ENCODE measurements at places on chromosomes 4 and X. TPM values are rescaled to one million over a fixed set of nuclear protein-coding genes. Genes with fewer than 3 reads are reported as not detected.
A peak's percentile ranks its signal among the peaks of the same experiment; 100 is the strongest.

- no peak for DNase-seq
Measured at GRCh38 chrX:109874548-109874947, 128.4 kb upstream of the TMEM164 start.

- DNase-seq = no peak
Measured at GRCh38 chr4:39544580-39545315, 17.5 kb upstream of the UGDH start.

DNA sequence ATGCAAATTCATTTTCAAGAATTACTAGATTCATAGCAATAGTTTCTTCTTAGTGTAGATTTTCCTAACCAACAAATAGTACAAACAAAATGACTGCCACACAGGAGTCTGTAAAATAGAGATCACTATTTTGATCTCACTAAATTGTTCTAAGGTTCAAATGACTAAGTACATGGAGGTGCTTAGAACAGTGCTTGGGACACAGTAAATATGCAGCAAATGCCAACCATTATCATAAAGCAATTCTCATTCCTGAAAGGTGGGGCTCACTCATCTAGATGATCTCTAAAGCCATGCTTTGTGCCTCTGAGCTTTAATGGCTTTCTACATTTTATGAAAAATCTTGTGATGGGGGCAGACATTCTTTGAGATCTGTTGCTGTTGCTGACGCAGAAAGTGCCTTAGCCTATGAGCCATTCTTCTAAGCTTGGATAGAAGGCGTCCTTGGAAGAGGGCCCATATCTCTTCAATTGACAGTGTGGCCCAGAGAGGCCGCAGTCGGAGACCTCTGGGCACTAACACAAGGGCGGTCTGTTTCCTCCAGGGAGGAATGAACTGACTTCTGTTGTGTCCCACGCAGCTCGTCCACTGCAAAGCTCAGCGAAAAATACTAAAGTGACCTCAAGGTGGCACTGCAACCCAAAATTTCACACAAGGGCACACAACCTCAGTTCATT is 23.5 kb downstream of the TLR10 start:
- DNase-seq = peak; percentile 61

GRCh38 chr4:78171482-78171881 is 114.4 kb downstream of the FRAS1 start:
- DNase-seq = no peak

DNA sequence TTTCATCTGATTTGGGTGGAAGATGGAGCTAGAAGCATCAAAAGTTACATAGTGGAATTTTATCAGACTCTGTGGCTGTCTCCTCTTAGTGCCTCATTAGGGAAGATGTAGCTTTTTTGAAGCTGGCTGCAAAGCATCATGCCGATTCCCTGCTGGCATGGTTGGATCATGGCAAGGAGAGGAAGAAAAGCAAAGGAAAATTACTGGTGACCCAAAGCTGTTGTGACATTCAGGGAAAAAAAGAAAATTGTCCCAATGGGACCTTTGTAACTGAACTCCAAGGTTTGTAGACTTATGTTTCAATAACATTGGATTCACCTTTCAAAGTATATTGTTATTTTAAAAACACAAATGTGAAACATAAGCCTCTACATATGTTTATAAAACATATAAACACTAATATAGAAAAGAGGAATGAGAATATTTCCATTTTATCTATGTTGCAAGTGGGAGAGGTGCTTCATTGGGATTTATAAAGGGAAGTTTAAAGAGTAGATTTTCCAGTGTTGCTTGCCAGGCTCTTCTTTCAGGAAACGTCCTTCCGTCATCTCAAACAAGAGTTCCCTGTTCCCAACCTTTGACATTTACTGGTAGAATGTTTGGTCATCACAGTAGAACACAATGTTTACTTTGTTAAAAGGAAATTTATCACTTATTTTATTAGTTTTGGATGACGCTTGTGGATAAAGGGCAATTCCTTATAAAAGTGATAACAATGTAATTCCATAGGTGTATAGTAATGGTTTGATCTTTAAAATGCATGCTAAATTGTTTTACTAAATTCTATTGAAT is 190.1 kb upstream of the GPRIN3 start:
- DNase-seq = no peak

GRCh38 chrX:12080265-12080664 is 58.0 kb upstream of the FRMPD4 start:
- DNase-seq = no peak

DNA sequence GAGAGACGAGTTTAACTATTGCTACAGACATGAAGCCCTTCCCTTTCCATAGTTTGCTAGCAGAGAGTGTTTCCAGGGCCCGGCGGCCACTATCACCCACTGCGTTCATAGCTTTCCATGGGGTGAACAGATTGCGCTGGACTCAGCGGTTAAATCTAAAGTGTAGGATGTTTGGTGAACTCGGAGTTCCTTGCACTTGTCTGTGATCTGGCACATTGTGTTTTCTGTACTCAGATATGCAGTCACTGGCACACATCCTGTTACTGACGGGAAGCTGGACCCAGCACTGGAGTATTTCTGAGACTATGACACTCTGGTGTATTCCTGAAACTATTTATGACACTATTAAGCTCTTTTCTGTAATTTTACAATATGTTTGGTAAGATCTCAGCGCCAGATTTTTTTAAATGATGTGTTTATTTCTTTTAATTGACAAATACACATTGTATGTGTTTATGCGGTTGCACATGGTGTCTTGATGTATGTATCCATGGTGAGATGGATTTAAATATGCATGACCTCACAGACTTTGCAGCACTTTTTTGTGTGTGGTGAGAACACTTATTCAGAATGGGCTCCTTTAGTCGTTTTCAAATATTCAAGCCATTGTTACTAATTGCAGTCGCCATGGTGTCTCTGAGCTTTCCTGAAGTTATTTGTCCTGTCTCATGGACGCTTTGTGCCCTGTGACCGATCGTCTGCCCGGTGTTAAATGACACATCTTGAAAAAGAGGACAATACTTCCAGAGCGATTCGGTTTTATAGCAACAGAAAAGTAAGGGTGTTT is 14.1 kb downstream of the CD99 start:
- DNase-seq = no peak

GRCh38 chrX:78327370-78328086 is at the start of gene CYSLTR1:
CYSLTR1 (minus strand) TSS chrX:78327611; CDS start chrX:78273746, 53,865 bp downstream.
- DNase-seq = no peak

DNA sequence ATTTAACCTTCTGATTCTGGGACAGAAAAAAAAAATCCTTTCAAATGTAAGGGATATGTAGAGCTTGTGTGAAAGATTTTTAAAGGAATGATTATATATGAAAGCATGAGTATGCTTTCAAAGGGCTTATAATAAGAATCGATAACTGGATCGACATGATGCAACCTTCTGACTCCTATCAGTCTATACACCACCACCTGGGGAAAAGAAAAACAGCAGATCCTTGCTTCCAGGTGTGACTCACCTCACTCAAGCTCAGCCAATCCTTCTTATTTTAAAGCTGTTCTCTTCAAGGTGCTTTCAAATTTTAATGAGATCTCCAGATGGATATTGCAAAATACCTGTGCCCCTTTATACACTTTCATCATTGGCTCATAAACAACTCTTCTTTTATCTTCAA is 102.1 kb upstream of the EDNRA start:
- no peak for DNase-seq

GRCh38 chrX:109624641-109625616 is at the start of gene KCNE5:
KCNE5 (minus strand) TSS chrX:109625172; CDS start chrX:109625020, 152 bp downstream.
- no peak for DNase-seq

- DNase-seq = no peak
Measured at GRCh38 chrX:120749141-120749846, 119.4 kb upstream of the C1GALT1C1 start.

GRCh38 chr4:92362028-92362427 is 58.3 kb downstream of the GRID2 start:
- no peak for DNase-seq

DNA sequence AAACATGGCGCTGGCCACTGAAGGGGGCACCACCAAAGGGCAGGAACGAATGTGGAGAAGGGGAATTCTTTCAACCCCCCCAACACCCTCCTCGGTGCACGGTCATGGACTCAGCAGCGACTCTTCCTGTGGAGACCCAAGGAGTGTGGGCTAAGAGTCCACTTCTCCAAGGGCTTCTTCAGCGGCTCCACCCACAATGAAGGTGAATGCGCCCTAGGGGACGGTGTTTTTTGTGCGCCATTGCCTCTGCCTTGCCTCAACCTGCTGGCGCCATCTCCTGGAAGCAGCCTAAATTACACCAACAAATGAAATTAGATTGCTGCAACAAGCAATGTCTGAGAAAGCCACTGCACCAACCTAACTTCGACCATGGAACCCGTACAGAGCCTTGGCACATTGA is 169.2 kb upstream of the MAGEB18 start:
- DNase-seq = no peak

DNA sequence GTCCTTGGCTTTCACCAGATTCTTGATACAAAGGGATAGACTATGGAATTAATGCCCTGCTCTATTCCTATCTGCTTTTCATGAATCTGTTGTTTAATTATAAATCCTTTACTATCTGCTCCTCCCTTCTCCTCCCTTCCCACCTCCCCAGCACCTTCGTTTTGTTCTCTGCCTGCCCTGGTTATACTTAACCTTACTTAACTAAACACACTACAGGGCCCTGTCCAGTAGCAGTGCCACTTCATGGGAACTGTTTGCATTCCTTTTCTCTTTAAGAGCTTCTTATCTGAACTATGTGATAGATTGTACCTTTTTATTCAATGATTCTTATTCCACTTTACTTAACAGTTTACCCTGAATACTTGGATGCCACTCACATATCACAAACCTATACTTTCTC is 830 bp downstream of the HOPX start:
- no peak for DNase-seq

DNA sequence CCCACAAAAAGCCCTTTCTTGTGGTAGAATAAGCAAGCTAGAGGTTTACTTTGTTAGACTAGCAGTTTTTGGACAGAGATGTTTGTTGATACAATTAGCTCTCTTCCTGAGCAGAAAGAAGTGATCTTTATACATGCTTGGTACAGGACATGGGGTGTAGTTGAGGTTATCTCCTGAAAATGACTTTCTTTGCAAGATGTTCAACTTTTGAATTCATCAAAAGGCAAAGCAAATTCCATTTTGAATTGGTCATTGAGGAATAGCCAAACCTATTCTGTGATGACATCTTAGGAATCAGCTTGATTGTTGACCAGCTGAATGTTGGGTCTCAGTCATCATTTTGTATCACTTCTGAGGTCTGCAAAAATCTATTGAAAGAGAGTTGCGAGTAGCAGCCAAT is 3.8 kb downstream of the CPE start:
- no peak for DNase-seq

DNA sequence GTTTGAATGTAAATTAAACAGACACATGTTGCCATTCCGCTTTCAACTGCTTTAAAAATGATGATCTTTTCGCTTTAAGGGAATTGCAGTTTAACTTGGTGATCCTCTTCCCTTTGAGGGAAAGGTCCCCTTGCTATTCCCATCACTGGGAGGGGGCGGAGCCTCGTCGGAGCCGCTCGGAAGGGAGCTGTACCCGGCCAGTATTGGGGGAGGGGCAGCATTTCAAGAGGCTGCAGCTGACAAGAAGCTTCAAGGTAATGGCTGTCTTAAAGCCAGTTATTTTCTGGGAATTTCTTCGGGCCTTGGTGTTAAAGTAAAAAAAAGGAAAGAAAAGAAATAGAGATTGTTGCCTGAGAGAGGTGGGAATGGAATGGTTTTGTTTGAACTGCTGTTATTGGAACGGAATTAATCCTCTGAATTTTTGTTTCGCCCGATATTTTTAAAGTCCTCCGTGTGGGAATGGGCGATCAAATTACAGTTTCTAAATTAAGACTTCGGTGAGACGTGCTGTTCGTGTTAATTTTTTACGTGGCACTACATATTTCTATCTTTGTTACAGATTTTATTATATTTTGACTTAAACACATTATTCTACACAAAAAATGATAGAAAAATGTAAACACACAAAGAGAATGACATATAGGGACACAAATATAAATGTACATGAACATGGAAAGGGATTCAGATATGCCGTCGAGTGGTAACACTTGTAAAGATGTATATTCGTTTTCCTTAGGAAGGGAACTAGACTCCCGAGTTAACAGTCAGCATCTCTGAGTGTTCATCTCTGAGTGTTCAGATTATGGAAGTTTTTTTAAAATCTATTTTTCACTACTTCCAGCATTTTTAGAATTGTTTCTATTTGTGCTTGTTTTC is 9.2 kb downstream of the PWWP3B start:
- DNase-seq = no peak

- DNase-seq = no peak
Measured at GRCh38 chr4:121794505-121795188, 6.5 kb upstream of the EXOSC9 start.

- DNase-seq = no peak
Measured at GRCh38 chr4:83771113-83771705, 235.3 kb downstream of the GPAT3 start.

DNA sequence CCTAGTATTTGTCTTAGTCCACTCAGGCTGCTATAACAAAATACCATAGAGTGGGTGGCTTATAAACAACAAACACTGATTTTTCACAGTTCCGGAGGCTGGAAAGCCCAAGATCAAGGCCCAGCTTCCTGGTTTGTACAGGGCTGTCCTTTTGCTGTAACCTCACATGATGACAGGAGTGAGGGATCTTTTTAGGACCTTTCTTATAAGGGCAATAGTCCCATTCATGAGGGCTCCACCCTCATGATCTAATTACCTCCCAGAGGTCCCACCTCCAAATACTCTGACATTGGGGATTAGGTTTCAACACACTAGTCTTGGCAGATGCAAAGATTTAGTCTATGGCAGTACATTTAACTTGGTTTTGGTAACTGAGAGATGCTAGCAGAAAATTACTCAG is 20.9 kb downstream of the GPAT3 start:
- DNase-seq = no peak

DNA sequence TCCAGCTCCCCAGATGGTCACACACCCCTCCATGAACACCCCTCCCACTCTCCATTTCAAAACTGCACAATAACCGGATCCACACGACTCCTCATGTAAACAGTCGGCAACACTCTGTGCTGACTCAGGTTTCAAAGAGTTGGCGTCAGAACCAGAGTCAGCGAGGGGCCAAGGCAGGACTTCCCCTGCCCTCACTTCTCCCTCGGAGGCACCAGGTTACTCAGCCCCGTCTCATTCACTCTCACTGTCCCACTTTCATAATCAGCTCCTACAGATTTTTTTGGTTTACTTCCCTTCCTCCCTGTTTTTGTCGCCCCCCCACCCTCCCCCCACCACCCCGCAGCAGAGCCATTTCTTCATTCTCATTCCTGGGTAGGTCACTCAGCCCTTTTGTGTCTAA is 2.7 kb upstream of the TIMP1 start:
- DNase-seq = no peak

DNA sequence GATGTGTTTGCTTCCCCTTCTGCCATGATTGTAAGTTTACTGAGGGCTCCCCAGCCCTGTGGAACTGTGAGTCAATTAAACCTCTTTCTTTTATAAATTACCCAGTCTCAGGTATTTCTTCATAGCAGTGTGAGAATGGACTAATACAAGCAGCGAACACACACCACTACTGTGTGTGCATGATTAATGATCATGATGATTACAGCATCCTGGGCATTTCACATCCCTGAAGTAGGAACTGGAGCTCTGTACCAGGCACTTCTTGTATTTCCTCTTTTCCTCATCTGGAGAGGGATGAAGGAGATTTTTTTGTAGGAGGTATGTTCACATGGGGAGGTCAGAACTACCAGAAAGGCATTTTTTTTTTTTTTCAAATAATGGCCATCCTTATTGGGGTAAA is 60.8 kb downstream of the PPM1K start:
- DNase-seq = no peak

The LDB2 gene
- not detected for polyA plus RNA-seq

The TRIM2 gene
- polyA plus RNA-seq = 1.7 TPM

The UGT8 gene
- polyA plus RNA-seq = not detected

The FHIP1A gene
- polyA plus RNA-seq = not detected

The RXFP1 gene
- not detected for polyA plus RNA-seq

The C4orf51 gene
- polyA plus RNA-seq = not detected

The EREG gene
- polyA plus RNA-seq = not detected

The LGI2 gene
- polyA plus RNA-seq = not detected

The CTAG2 gene
- polyA plus RNA-seq = not detected

The UXT gene
- polyA plus RNA-seq = 310 TPM

The WNK3 gene
- 0.47 TPM for polyA plus RNA-seq

All from naive thymus-derived CD4-positive, alpha-beta T cell (primary cell).